Left kidney (tissue), 8 donors: ENCODE measurements at places on chromosomes 3 and 15. TPM values are rescaled to one million over a fixed set of nuclear protein-coding genes. Genes with fewer than 3 reads are reported as not detected.
A peak's percentile ranks its signal among the peaks of the same experiment; 100 is the strongest.

Gene CTXN2
- 0.12 TPM for polyA plus RNA-seq

Gene FBXL2
- polyA plus RNA-seq = 28.7 TPM

GRCh38 chr15:38557921-38558320, 6.7 kb downstream of the RASGRP1 start:
- DNase-seq = no peak

Gene RAB6B
- 15.3 TPM for polyA plus RNA-seq

GRCh38 chr3:149371001-149371722, 6.3 kb downstream of the TM4SF1 start:
- DNase-seq = no peak

- DNase-seq = no peak
These were observed 48.4 kb downstream of the SEMA5B start for GRCh38 chr3:122979211-122979610.

Gene PRRT3
- polyA plus RNA-seq = 4.4 TPM

- DNase-seq = no peak
These were observed 67.6 kb downstream of the PYDC2 start for GRCh38 chr3:191528589-191528988.

GRCh38 chr3:157174290-157174648, 14.3 kb upstream of the CCNL1 start:
- no peak for DNase-seq

Gene CCDC12
- polyA plus RNA-seq = 45.4 TPM

Gene TRIM42
- polyA plus RNA-seq = not detected

DNA sequence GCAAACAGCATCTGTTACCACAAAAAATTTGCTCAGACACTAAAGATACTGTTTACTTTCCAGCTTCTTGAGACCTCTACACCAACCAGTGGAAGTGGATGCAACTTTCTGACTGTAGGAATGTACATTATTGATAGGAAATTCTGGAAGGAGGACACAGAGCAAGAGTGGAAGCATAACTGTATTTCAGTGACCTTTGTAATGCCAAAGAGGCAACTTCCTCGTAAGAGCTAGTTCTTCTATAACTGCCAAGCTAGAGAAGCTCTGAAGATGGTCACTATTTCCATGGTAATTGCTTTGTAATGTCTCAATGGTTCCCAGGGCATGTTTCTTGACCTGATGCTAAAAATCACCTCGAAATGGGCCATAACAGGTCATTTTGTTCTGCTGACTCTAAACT, 96.3 kb upstream of the SLC2A2 start:
- DNase-seq = no peak

GRCh38 chr3:155656466-155656865, 88.4 kb downstream of the PLCH1 start:
- no peak for DNase-seq

DNA sequence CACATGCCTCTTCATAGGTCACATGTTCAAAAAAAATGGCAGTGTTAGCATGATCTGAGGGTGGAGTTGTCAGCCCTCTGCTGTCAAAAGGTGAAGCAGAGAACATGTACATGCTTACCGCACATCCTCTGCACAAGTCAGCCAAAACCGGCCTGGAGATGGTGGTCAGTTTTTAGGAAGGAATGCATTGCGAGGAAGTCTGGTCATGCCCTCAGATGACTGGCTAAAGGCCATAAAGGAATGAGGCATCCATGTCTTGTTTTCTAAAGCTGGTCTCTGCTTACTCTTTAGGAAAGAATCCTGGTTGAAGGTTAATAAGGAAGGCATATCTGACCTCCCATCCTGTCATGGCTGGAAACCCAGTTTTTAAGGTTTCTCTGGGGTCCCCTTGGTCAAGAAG, 292.0 kb upstream of the CCDC54 start:
- DNase-seq = no peak

Gene CLDND1
- polyA plus RNA-seq = 193 TPM

DNA sequence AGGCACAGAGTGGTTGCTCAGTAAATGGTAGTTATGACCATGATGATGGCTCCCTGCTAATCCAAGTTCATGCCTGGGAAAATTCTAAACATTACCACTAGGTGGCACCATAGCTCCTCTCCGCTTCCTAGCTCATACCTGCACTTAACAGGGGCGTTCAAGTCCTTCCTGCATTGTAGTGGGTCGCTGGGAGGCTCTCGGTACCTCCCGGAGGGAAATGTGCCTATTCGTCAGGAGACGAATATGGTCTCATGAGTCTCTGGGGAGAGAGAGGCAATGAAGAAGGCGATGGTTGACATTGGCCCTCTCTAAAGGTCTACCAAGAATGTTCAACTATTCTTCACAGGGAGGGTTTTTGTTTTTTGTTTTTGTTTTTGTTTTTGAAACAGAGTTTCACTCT, 10.9 kb downstream of the MESP1 start:
- DNase-seq = peak; percentile 80

DNA sequence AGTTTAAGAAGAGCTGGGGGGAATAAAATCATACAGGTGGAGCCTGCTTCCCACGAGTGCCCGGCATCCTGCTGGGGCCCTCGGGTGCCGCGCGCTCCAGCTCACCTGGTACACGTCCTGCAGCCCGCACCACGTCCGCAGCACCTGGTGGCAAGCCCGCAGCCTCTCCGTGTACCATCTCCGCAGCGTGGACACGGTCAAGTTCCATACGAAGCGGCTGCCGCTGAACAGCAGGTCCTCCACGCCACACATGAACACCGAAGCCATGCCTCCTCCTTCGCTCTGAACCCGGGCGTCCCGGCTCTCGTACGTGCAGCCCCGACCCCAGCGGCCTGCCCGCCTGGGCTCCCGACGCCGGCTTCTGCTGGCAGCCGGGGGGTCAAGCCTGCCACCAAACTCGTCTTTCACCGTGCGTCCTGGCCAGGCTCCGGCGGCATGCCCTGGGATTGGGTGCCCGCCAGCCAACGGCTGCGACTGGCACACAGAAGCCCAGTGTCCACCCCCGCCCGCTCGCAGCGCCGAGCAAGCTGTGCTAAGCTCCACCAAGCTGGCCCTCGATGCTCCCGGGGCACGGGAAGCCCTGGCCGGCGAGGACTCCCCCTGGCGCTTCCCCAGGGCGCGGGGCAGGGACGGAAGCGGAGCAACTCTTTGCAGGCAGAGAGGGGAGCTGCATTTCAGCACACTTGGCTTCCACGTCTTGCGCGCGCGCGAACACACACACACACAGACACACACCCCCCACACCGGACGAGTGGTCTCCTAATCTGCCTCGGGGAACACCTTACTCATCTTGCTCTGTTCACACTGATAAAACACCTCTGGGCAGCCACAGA, at the start of gene FRMD4B:
TSS of gene FRMD4B (minus strand) at position 366 of the 833 bp plus-strand sequence. CDS start at position 267, 99 bp downstream.
- DNase-seq = peak; percentile 48

GRCh38 chr15:47551546-47551945, 165.8 kb upstream of the SEMA6D start:
- no peak for DNase-seq

- no peak for DNase-seq
These were observed 236.9 kb downstream of the CADPS start for GRCh38 chr3:62638316-62638715.

Gene SYNM
- 1.9 TPM for polyA plus RNA-seq

Gene C2CD4A
- 0.33 TPM for polyA plus RNA-seq

- no peak for DNase-seq
These were observed 218.0 kb downstream of the ZBTB20 start for GRCh38 chr3:114928989-114929640.

GRCh38 chr3:76700323-76700722, 339.6 kb upstream of the ROBO2 start:
- DNase-seq = no peak

GRCh38 chr3:184687363-184688015, 24.4 kb downstream of the MAGEF1 start:
- no peak for DNase-seq

- DNase-seq = no peak
These were observed 352.5 kb upstream of the DCBLD2 start for GRCh38 chr3:99253963-99254355.

- no peak for DNase-seq
These were observed 596 bp upstream of the SGO1 start for GRCh38 chr3:20186600-20187004.

Gene ZBTB38
- 60.5 TPM for polyA plus RNA-seq

Gene SELENOT
- polyA plus RNA-seq = 121 TPM
